Epithelial cell of proximal tubule (primary cell): ENCODE measurements at places on chromosomes 5 and 9. TPM values are rescaled to one million over a fixed set of nuclear protein-coding genes. Genes with fewer than 3 reads are reported as not detected.
A peak's percentile ranks its signal among the peaks of the same experiment; 100 is the strongest.

- peak; percentile 20 for DNase-seq
Measured at GRCh38 chr9:137757613-137758029, 120.0 kb upstream of the CACNA1B start.

GRCh38 chr5:135079099-135079681 lies 45.2 kb upstream of the PITX1 start:
- DNase-seq: no peak

DNA sequence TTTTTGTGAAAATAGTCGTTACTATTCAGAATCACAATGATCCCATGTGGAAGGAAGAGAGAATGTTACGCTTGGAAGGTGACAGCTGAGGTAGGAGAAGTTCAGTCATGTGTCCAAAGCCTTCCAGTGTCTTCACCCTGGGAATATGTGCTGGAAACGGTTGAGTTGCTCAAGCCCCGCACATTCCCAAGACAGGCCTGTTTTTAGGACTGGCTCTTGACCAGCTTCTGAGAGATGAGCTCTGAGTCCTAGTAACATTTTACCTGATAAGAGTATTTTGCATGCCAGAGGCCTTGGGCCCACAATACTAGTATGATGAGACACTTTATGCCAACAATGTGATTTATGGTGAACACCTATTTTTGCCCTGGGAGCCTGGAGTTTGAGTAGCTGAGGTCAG lies 101.7 kb downstream of the LMNB1 start:
- DNase-seq: no peak

GRCh38 chr9:96508227-96508940 lies 58.4 kb downstream of the HABP4 start:
- no peak for DNase-seq

DNA sequence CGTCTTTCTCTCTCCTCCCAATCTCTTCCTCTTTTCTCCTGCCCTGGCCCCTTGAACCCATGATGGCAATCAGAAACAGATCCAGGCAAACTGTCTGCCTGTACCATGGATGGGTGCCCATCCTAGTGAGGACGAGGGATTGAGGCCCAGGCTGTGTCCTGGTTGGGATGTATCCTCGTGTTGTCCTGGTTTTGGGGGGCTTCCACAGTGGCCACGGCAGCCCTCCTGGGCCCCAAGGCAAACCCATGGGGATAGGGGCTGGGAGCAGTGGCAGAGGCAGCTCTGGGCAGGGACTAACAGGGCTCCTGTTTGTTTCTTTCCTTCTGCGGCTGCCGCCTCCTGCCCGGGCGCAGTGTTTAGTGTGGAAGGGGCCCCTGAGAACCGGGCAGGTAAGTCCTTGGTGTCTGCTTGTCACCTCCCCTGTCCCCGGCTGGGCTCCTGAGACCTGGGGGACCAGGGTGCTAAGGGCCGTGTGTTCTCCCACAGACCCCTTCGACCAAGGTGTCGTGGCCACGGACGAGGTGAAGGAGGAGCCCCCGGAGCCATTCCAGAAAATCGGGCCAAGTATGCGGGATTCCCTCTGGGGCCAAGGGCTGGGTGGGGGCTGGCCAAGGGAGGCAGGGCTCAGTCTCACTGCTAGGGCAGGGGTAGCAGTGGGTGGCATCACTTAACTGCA lies 70.0 kb downstream of the AMBP start:
- DNase-seq: no peak

GRCh38 chr5:142659405-142659804 lies 26.5 kb downstream of the FGF1 start:
- no peak for DNase-seq

GRCh38 chr5:41246376-41246775 lies 33.0 kb upstream of the C6 start:
- DNase-seq: peak; percentile 33

- DNase-seq: no peak
Measured at GRCh38 chr5:96324708-96325107, 108.3 kb downstream of the PCSK1 start.

DNA sequence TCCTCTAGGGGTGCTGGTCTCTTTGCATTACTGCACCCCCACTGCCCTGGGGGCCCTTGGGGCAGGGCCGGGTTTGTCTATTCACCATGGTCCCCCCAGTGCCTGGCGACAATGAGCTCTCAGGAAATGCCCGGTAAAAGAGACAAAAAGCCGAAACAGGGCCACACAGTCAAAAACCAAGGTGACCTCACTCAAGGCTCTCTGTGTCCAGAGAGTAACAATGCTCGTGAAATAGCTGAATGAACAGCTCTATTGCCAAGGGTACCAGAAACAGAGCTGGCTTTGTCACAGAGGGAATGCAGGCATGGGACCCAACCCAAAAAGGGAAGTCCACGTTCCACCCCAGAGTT lies 16.0 kb downstream of the SH3PXD2B start:
- DNase-seq: no peak

DNA sequence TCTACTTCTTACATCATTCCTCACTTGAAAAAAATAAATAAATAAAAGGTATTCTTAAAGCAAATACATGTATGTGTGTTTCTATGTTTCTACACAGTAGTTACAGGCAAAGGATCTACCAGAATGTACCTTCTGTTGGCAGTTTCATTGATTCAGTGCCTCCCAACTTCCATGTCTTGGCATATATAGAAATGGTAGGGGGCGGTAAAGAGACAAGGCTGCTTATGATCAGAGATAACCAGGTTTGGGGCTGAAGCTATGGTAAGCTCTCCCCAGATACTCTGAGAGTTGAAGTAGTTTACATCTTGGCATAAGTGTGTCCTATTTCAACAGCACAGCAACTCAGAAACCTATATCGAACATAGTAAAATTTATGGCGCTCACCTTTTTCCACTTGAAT lies 1075.4 kb upstream of the C9orf72 start:
- DNase-seq: no peak

GRCh38 chr5:68499987-68500386 lies 284.4 kb downstream of the PIK3R1 start:
- no peak for DNase-seq

GRCh38 chr9:30349526-30350513 lies 2034.6 kb upstream of the ACO1 start:
- DNase-seq: no peak

- no peak for DNase-seq
Measured at GRCh38 chr9:131020862-131021261, 11.9 kb downstream of the LAMC3 start.

DNA sequence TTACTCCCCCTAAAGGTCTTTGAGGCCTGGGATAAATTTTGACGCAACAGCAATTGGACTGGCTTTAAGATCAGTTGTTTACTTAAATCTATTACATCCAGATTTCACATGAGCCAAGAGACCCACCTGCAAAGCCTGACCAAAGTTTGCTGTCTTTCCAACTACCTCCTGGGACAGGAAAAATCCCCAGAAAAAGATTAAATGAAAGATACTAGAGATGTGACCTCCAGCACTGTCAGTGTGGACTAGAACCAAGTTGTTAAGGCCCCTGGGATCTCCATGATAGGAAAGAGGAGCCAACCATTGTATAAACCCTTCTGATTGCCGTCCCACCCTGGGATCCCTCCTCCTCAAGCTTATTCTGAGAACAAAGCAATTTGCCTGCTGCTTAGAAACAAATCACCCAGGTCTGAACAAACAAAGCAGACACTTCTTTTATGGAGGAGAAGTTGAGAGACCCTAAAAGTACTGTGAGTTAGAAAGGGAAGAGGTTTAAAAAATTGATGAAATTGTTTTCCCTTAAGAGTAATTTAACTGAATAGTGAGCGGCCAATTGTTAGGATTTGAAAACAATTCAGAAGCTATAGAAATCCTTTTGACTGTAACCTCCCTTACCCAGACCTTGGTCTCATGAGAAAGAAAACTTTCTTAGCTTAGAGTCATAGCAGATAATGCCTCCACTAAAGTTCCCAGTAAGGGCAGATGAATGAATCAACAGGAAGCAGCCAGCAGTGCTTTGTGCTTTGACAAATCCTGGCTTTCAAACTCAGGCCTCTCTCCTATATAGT lies 255.2 kb downstream of the TMEM167A start:
- no peak for DNase-seq

Gene SLC4A9
- total RNA-seq: not detected in 2 replicates

Gene PCSK5
- 14.6 and 23.2 TPM in 2 replicates for total RNA-seq

Gene NR4A3
- total RNA-seq: 0.07 TPM in 1 of 2 replicates, not detected in the other

Gene NPM1
- total RNA-seq: 1,693 and 2,624 TPM in 2 replicates
